ENCODE measurements at places on chromosomes 3 and 15. TPM values are rescaled to one million over a fixed set of nuclear protein-coding genes. Genes with fewer than 3 reads are reported as not detected.

The SLC33A1 gene
- total RNA-seq = 30.5 TPM

DNA sequence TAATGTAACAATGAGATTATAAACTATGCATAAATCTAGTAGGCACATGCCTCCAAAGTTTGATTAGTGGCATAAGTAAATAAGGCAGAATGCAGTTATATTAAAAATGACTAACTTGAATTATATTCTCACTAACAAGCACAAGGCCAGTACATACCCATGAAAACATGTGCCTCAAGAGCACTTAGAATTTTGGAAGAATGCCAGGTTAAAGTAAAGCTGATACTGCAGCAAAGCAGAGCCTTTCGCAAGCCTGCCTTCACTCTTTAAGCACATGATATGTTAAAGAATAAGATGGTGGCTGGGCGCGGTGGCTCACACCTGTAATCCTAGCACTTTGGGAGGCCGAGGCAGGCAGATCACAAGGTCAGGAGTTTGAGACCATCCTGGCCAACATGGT lies 49.0 kb downstream of the KBTBD12 start:
- DNase-seq = peak; percentile 29

- no peak for DNase-seq
Observed at GRCh38 chr3:73052857-73053256, 8.6 kb upstream of the EBLN2 start.

DNA sequence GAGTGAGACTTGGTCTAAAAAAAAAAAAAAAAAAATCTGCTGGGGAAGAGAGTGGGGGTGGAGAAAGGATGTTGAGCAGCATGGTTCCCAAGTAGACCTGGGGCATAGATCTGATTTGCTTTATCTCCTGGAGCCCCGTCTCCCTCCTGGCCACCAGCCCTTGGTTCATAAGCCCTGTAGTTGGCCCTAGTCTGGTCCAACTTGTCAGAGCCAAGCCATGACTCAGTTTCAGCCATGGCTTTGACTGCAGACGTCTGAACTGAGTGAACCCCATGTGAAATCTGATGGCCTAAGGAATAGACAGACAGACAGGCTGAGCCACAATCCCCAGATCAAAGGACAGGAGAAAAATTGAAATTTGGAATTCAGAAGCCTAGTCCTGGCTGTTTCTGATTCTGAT lies 2.0 kb upstream of the CILP start:
- no peak for DNase-seq

The PDZRN3 gene
- 6.7 TPM for total RNA-seq

The HYAL1 gene
- total RNA-seq = 0.23 TPM

- no peak for DNase-seq
Observed at GRCh38 chr3:143271136-143271535, 151.6 kb downstream of the CHST2 start.

The ACTRT3 gene
- total RNA-seq = 6.5 TPM

The ZCWPW2 gene
- total RNA-seq = 1.4 TPM

DNA sequence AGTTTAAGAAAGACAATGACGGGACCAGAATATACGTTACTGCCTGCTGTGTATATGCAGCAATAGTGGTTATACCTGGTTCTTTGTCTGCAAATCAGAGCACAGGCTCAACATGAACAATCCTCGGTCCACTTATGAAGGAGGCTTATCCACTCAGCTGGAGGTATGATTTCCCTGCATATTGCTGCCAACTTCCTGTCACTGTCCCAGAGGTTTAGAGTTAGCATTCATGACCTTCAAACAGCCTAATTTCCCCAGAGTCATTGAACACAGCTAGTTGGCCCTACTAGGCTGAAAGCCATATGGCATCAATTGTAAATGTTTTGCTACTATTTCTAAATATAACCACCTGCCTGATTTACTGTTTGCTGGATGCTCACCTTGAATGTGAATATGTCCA lies 224.9 kb upstream of the ZNF717 start:
- no peak for DNase-seq

DNA sequence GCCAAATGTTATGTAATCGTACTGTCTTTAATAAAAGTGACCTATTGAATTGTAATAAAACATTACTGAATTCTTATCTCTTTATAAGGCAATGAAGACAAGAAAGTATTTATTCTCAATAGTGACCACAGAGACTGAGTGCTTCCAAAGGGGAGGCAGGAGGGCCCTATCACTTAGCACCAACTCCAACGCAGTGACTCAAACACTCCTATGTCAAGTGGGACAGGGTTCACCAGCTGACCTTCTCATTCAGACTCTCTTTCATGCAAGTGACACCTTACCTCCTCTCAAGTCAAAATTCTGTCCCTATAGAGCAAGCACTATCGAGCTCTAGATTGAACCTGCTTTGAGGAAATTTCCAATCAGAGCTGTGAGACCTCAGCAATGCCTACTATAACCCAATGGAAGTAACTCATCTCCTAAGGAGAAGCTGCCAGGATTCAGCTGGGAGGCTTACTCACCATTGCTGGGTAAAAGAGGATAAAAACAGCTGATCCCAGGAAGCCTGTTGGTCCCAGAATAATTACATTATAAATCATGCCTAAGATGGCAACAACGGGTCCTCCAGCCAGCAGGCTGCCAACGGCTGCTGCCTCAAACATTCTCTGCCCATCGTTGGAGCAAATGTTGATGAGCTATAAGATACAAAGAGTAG lies 35.6 kb downstream of the ABCC5 start:
- DNase-seq = peak; percentile 77

DNA sequence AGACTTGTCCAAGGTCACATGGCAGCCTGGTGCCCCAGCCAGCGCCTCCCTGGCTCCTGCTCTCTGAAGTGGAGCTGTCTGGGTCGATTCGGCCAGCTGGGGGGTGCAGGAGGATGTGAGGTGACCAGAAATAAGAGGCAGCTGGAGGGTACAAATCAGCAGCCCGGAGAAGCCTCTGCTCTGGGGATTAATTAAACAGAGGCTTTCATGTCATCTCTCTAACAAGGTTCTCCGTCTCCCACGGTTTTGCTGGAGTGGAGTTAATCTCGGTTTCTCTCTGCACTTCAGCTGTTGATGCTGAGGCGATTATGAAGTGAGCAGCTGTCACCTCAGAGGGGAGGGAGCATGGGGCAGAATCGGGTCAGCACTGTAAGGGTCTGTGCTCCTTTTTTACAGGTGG lies 236.8 kb downstream of the TLE3 start:
- DNase-seq = no peak

Data from LHCN-M2 (cell line).